Heart right ventricle (tissue), 16 donors: ENCODE measurements at places on chromosomes 7 and 10.

DNA sequence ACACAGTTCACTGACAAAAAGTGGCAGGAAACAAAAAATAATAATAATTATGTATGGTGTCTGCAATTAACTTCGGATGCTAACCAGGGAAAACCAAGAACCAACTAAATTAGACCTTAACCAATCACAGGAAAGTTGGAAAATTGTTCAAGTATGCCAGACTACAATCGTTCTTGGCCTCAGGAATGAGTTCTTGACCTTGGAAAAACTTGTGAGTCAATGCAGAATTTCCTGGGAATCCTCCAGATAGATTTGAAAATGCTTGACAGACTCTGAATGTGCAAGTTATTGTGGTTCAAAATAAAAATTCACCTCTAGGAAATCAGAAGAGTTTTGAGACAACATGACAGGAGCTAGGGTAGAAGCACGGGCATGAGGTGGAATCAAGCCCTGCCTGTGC, 171.5 kb downstream of the C7orf25 start:
- no peak for DNase-seq

- DNase-seq = no peak
Observed at GRCh38 chr10:21990449-21990848, 13.1 kb downstream of the DNAJC1 start.

GRCh38 chr7:192701-193480, 520 bp downstream of the FAM20C start:
- DNase-seq = peak; percentile 47

GRCh38 chr10:110764793-110765512, 106.8 kb upstream of the PDCD4 start:
- no peak for DNase-seq

DNA sequence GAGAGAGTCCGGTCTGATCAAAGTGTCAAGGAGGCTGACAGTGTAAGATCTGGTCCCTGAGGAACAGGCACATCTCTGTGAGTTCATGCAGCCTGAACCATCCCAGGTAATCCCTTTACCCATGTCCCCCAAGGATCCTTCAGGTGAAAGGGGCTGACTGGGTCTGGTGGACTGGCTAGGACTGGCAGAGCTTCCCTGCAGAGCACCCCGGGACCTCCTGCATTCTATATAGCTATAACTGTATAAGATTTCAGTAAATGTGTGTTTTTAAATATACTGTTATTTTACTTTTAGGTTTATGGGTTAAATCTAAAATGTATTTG, 246.8 kb downstream of the ELMO1 start:
- no peak for DNase-seq

- DNase-seq = no peak
Observed at GRCh38 chr7:105245398-105246114, 143.2 kb downstream of the SRPK2 start.

GRCh38 chr7:133754708-133755107, 372.4 kb upstream of the LRGUK start:
- DNase-seq = no peak

DNA sequence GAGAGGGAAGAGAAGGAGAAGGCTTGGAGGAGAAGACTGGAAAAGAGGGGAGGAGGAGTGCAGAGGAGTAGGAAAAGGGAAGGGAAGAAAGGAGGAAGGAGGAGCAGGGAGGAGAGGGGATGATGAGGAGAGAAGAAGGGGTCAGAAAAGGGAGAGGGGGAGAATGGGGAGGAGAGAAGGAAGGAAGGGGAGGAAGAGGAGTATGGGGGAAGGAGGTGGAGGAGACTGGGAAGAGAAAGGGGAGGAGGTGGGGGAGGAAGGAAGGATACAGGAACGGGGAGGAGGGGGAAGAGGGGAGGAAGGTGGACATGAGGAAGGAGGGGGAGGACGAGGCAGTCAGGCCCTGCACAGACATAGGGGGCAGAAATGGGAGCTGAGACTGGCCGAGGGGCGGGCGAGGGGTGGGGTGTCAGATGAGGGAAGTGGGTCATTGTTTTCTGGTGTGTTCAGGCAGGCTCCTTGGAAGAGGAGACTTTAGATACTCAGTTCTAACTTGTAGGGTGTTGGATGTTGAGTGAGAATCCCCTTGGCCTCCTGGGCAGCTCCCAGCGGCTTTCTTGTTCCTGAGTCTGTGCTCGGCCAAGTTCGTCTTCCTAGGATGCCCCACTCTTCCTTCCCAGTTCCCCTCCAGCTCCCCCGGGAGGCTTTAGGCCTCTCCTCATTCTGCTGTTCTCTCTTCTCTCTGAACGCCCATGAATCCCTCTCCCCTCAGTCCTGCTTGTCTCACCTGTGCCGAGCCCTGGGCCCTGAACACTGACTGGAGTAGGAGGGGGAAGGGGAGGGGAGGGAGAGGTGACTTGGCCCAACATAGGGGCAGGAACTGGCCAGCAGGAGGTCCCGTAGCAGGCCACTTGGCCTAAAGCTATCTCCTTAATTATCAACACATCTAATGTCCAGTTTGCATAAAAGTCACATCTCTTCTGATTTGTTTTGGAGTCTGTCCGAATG, 12.8 kb upstream of the CRHR2 start:
- DNase-seq = no peak

GRCh38 chr10:124224331-124225028, 131.1 kb upstream of the CHST15 start:
- no peak for DNase-seq

GRCh38 chr7:100087055-100087750, 1.6 kb upstream of the COPS6 start:
- no peak for DNase-seq
